ENCODE measurements at places on chromosomes 12 and 14.
A peak's percentile ranks its signal among the peaks of the same experiment; 100 is the strongest.

DNA sequence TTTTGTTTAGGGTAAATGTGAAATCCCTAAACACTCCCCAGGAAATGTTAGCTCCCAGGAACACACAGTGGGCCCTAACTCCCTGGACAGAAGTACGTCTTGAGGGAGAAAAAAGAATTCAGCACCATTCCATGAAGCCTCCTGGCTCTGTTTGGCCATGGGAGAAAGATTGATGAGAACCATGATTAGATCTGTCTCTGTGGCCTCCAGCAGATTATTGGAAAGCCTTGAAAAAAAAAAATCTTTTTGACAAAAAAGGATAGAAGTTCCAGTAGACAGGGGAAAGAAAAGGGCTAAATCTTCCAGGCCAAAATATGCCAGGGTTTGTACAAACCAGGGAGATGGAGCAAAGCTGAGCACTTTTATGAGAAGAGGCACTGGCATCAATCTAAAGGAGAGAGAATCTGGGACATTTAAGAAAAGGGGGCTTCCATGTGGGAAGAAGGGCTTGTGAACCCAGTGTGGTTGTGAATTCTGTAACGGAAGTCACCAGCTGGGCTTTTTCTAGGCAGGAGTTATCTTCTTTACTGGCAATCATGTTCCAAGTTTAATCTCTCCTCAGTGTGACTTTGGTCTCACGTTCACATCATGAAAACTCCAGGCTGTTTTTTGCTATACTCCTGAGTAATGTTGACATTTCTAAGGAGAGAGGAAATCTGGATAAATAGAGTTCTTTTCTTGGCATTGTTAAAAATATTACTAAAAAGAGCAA lies 426.7 kb downstream of the RAD51B start:
- H3K36me3 ChIP-seq: no peaks in the 10 kb centered on the region
- DNase-seq: peak; percentile 49
- H3K4me1 ChIP-seq: peaks cover 4% of the 10 kb centered on the region
- no peak overlapping the region for H3K27ac ChIP-seq

- DNase-seq: peak; percentile 76
- H3K4me3 ChIP-seq: peak overlapping the region; percentile 28
Measured at GRCh38 chr12:130161261-130162243, 712 bp upstream of the FZD10 start.

DNA sequence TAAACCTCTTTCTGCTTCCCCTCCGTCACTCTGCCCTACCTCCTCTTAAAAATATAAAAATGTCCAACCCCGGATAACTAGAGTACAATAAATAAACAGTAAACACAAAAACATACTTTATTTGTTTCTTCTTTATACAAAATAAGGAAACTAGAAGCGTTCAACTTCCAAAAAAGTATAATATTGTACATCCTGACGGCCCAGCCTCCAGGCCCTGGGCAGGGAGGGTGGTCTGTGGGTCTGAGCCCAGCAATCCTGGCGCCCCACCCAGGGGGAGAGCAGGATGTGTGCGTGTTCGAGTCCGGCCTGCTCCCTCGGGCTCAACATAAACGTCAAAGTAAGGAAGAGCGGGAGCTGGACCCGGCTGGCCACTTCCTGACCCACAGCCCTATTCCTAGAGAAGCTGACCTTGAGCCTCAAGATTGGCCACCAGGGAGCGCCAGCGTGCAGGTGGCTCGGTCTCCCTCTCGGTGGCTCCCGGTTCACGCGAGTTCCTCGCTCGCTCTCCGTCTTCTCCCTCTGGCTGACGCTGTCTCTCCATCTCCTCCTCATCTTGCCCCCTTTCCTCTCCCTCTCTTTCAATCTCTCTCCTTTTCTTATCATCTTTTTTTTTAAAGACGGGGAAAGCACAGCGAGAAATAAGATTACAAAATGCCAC lies 9.4 kb downstream of the LHX5 start:
- H3K36me3 ChIP-seq: no peaks in the 10 kb centered on the region
- no peak overlapping the region for H3K4me3 ChIP-seq
- no peak overlapping the region for H3K27ac ChIP-seq
- DNase-seq: peak; percentile 82
- H3K4me1 ChIP-seq: no peaks in the 10 kb centered on the region

- no peaks in the 10 kb centered on the region for H3K36me3 ChIP-seq
- no peak overlapping the region for H3K27ac ChIP-seq
- no peaks in the 10 kb centered on the region for H3K27me3 ChIP-seq
- H3K4me1 ChIP-seq: no peaks in the 10 kb centered on the region
- no peak for DNase-seq
- H3K4me3 ChIP-seq: no peak overlapping the region
Measured at GRCh38 chr14:92644171-92644969, 104.1 kb downstream of the LGMN start.

DNA sequence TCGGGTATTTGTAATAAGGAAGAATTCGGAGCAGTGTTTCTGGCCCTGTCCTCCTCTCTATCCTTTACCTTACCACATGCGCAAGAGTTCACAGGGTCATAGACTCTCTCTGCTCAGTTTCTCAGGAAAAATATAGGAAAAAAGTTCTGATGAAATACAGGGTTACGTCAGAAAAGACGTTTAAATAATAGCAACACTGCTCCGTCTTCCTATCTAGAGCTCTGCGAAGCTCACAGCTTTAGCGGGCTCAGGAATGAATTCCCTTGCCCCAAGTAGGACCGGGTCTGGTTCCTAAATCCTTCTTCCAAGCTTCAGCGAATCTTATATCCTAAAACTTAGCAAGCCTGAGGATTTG lies 365 bp downstream of the CCDC59 start:
- no peaks in the 10 kb centered on the region for H3K27me3 ChIP-seq
- H3K27ac ChIP-seq: no peak overlapping the region
- peaks cover 5% of the 10 kb centered on the region for H3K4me1 ChIP-seq
- H3K4me3 ChIP-seq: peak overlapping the region; percentile 56

- no peaks in the 10 kb centered on the region for H3K36me3 ChIP-seq
- no peak overlapping the region for H3K27ac ChIP-seq
- DNase-seq: no peak
- H3K4me3 ChIP-seq: no peak overlapping the region
Measured at GRCh38 chr12:51521554-51522276, 69.3 kb upstream of the SCN8A start.

DNA sequence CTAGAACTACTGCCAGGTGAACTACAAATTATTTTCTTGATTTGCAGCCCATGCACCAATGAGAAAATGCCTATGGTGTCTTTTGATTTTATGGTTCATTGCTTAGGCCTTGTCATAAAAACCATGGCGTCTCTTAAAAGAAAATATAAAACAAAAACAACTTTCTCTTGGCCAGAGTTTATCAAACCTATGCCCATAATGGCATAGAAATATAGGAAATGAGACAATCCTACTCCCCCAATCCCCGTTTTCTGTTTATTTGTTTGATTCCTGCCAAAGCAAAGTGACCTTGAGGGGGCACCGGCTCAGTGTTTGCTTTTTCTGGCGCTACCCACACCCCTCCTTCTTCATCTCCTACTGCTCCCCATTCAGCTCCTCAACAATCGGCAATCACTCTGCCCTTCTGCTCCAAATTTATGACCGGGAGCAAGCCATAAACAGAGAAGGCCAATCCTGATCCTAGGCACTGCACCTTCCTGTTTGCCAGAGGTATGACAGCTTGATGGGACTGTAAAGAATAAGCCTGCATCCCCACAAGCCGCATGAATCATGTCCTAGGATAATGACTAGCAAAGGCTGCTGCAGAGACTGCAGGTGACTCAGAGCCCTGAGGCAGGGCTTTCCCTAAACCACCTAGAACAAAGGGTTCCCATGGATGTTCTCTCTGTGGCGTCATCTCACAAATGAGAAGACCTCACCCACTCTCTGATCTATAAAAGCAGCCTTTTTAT lies 874.9 kb downstream of the NRXN3 start:
- no peaks in the 10 kb centered on the region for H3K27me3 ChIP-seq
- peak; percentile 90 for DNase-seq
- H3K4me3 ChIP-seq: no peak overlapping the region
- no peak overlapping the region for H3K27ac ChIP-seq

- H3K4me1 ChIP-seq: no peaks in the 10 kb centered on the region
- DNase-seq: no peak
- no peak overlapping the region for H3K4me3 ChIP-seq
- no peak overlapping the region for H3K27ac ChIP-seq
- H3K27me3 ChIP-seq: no peaks in the 10 kb centered on the region
Measured at GRCh38 chr14:72275242-72275641, 343.0 kb downstream of the RGS6 start.
